ENCODE measurements at places on chromosomes 13 and 19. TPM values are rescaled to one million over a fixed set of nuclear protein-coding genes. Genes with fewer than 3 reads are reported as not detected.

Gene TNFAIP8L1
- 3.3 TPM for total RNA-seq

Gene TICAM1
- 5.0 TPM for total RNA-seq

Gene KLK6
- not detected for total RNA-seq

Gene N4BP2L1
- 4.6 TPM for total RNA-seq

Gene MEX3D
- total RNA-seq, result 7.3 TPM

Gene CRLF1
- 4.7 TPM for total RNA-seq

Gene PEAK3
- 0.59 TPM for total RNA-seq

Gene KLK2
- total RNA-seq, result not detected

Gene MADCAM1
- 0.15 TPM for total RNA-seq

Gene IGSF23
- total RNA-seq, result not detected

Gene PLK5
- not detected for total RNA-seq

Gene ZNF888
- total RNA-seq, result 1.5 TPM

Gene DOHH
- total RNA-seq, result 10.0 TPM

Gene KLK8
- total RNA-seq, result not detected

Gene C19orf38
- 1.3 TPM for total RNA-seq

Gene SHANK1
- 1.3 TPM for total RNA-seq

Gene SCEL
- total RNA-seq, result not detected

- DNase-seq, result no peak
These were observed 214.2 kb downstream of the FGF9 start for GRCh38 chr13:21884965-21885567.

DNA sequence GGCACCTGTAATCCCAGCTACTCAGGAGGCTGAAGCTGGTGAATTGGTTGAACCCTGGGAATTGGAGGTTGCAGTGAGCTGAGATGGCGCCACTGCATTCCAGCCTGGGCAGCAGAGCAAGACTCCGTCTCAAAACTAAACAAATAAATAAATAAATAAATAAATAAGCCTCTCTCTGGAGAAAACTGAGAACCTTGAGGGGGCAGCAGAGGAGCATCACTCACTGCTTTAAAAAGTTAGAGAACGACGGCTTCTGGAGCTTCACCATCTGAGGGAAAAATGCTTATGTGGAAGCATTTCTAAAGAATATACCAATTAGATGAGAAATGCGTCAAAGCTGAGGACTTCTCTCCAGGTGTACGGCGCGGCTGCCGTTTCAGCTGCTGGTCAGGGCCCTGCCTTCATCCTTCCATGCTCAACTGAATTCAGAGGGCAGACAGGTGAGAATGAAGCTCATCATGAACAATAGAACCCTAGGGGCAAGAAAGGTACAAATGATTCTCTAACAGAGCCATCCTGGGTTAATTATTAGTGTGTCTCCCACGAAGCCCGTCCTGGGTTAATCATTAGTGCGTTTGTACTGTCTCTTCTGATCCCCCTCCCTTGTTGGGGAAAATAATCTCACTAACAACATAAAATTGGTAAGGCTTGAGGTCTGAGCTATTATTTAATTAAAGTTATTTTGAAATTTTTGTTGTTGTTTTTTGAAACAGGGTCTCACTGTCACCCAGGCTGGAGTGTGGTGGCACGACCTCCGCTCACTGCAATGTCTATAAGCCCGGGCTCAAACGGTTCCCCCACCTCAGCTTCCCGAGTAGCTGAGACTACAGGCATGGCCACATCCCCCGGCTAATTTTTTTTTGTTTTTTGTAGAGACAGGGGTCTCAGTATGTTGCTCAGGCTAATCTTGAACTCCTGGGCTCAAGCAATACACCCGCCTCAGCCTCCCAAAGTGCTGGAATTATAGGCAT lies 80.1 kb downstream of the IPO5 start:
- DNase-seq, result peak; percentile 38

GRCh38 chr13:29693275-29693945 lies 97.9 kb upstream of the SLC7A1 start:
- no peak for DNase-seq

- no peak for DNase-seq
These were observed 111.8 kb downstream of the SACS start for GRCh38 chr13:23321535-23322241.

DNA sequence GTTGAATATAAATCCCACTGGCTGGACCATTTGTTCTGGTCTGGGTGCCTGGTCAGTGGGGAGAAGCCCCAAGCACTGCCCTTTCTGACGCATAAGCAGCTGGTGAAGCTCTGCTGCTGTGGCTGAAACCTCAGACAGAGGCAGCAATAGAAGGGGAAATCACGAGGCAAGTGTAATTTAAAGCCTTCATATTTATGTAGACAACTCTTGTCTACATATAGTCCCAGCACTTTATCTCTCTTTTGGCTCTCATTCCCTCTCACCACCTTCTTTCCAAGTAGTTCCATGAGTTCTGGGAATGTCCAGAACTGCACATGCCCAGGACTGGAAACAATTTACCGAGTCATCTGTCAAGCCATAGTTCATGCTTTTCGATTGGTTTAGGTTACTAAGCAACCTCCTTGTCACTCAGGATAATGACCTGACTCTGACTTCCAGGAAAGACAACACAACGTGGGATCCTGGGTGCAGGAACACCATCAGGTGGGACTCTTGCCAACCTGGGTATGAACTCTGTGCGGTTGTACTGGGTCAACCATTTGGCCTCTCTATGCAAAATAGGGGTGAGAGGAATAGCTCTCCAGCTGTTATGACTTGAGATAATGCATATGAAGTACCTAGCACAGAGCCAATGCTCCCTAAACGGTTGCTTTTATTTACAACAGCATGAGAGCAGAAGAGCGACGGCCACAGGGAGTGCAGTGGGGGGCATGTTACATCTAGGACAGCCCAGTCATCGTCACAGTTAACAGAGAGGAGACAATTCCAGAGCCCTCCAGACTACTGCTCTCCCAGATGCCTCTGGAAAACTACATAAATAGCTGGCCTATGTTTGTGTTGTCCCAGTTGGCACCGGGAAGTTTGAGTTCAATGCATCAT lies 321.9 kb downstream of the FOXO1 start:
- DNase-seq, result no peak

GRCh38 chr13:26185720-26186117 lies 36.4 kb downstream of the RNF6 start:
- DNase-seq, result no peak

DNA sequence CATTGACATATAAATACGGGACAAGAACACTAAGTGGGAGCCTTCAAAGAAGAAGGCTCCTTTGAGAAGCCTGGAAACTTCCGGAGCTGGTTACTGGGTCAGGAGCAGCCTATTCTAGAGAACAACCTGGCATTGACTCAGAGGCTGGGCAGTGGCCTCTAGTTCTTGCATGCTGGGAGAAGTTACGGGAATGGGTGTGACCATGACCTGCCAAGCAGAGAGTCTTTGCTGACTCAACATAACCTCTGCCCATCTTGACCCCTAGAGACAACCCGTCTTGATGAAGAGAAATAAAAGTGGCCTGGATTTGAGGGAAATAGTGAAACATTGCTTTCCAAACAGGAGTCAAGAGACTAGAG lies 21.0 kb downstream of the STARD13 start:
- no peak for DNase-seq

GRCh38 chr19:37999309-38000213 lies 92.6 kb downstream of the SIPA1L3 start:
- peak; percentile 30 for DNase-seq

- DNase-seq, result peak; percentile 3
These were observed 28.2 kb upstream of the C13orf46 start for GRCh38 chr13:114002009-114002544.

- no peak for DNase-seq
These were observed 45.6 kb upstream of the MRI1 start for GRCh38 chr19:13718733-13719132.

GRCh38 chr13:33678084-33678483 lies 139.9 kb upstream of the RFC3 start:
- no peak for DNase-seq

DNA sequence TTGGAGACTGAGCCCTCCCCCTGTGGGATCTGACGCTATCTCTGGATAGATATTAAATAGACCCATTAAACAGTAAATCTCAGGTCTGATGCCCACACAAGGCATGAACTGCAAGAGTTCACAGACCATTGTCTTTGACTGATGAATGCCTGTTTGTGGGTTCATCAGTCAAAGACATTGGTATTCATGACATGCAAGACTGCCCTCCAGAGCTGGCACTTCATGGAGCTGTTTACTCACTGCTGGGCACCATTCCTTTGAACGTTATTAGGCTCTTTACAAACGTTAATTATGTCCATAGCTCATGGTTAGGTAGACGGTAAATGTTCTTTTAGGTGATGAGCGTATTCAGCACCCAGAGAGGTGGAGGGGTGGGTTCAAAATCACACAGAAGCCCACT lies 111.8 kb upstream of the PABPC3 start:
- no peak for DNase-seq

DNA sequence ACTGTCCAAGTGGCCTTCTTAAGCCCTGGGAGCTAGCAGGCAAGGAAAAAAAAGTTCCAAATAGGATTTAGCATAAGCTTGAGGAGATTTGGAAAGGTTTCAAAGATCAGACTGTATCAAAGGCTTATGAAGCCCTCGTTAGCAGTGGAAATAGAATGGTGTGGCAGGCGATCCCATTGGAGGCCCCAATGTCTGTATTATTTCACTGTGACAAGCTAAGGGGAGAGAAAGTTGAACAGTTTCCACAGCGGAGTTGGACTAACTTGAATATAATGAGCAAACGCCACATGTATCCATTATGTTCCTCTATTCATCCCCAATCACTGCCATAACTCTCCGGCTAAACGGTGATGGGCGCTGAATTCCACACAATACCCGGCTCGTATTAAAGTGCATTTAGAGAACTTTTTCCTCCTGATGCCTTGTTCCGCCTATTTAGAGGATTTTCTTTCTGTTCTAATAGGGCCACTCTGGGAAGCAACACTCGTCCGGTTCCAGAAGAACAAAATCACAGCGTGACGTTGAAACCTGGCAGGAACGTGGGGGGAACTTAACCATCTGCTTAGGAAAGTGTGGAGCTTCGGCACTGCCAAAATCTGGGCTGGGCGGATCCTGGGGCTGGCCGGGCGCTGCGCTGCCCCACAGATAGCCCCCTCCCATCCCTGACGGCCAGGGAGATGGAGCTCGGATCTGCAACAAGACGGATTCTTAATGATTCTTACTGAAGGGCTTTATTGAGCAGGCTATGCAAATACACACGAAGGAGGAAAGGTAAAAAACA lies 1.0 kb upstream of the PCDH8 start:
- DNase-seq, result no peak

- DNase-seq, result no peak
These were observed 89.6 kb upstream of the RXFP2 start for GRCh38 chr13:31649766-31650165.

- no peak for DNase-seq
These were observed 12.5 kb upstream of the NCR1 start for GRCh38 chr19:54893406-54893805.

DNA sequence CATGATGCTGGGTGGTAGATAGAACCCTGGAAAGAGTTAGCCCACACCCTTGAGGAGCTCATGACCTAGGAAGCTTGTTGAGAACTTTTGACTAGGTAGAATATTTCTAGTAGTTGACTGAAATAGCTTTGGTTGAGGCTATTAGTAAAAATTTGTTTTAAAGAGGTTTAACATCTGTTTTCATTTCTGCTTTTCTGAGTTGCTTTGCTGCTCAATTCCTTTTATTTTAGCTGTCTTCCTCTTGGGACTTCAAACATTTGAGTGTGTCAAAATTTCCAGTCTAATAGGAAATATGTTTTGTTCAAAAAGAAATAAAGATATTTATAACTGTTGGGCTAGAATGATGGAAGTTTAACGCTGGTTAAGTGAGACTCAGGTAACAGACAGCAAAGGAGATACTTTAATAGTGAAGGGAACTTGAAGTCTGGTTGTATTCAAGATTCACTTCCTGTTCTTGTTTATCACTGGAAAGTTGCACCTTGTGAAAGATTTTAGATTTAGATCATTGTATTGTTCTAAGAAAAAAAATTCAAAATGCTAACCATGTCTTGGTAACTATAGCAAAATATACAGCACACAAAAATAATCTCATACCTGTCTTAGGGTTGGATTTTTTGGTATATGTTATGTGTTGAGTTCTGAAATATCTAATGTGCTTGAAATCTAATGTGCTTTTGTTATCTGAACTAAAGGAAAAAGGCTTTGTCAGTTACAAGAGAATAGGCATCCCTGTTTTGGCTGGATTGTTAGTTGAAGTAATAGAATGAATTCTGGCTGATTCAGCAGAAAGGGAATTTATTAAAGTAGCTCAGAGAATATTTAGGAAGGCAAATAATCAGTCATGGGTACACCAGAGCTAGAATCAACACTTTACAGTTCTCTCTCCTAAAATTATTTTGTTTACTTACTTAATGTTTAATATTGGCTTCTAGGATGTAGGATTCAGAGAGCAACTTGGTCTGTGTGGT lies 24.4 kb upstream of the GPR18 start:
- no peak for DNase-seq

DNA sequence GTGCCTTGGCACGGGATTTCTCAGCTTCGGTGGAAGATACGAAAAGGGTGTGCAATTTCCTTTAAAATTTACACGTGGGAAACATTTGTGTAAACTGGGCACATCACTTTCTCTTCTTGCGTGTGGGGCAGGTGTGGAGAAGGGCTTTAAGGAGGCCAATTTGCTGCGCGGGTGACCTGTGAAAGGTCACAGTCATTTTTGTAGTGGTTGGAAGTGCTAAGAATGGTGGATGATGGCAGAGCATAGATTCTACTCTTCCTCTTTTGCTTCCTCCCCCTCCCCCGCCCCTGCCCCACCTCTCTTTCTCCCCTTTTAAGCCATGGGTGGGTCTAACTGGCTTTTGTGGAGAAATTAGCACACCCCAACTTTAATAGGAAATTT lies 7.2 kb downstream of the SLITRK5 start:
- no peak for DNase-seq

DNA sequence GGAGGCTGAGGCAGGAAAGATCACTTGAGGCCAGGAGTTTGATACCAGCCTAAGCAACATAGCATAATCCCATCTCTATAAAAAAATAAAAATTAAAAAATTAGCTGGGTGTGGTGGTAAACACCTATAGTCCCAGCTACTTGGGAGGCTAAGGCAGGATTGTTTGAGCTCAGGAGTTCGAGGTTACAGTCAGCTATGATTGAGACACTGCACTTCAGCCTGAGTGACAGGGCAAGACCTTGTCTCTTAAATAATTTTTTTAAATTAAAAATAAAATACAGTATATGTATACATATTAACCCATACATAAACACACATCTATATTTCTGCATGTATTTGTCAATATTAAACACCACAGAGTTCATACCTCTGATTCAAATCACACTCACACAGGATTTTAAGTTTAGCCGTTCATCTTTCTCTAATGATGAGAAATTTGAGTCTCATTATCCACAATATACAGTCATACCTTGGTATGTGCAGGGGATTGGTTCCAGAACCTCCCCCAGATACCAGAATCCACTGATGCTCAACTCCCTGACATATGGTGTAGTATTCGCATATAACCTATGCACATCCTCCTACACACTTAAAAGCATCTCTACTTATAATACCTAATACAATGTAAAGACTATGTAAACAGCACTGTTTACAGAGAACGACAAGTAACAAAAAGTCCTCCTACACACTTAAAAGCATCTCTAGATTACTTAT lies 44.7 kb downstream of the PSPC1 start:
- no peak for DNase-seq
